ENCODE measurements at places on chromosomes 13 and 19.

GRCh38 chr13:92989301-92989700 lies 237.3 kb upstream of the GPC6 start:
- DNase-seq, result no peak

DNA sequence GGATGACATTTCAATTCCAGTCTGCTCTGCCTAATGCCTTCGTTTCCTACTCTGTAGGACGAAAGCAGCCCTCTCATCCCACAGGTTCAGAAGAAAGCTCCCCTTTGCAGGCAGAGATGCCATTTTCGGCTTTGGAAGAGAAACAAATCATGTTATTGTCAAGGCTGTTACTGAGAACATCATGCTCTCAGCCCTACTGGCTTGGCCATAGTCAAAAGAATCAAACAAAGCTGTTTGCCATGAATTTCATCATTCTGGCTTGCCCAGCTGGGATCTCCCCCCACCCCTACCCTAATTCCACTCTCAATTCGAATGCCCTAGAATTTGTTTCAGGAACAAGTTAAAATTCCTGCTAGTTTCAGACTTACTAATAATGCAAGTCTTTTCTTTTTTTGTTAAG lies 162.3 kb upstream of the SERP2 start:
- no peak for DNase-seq

DNA sequence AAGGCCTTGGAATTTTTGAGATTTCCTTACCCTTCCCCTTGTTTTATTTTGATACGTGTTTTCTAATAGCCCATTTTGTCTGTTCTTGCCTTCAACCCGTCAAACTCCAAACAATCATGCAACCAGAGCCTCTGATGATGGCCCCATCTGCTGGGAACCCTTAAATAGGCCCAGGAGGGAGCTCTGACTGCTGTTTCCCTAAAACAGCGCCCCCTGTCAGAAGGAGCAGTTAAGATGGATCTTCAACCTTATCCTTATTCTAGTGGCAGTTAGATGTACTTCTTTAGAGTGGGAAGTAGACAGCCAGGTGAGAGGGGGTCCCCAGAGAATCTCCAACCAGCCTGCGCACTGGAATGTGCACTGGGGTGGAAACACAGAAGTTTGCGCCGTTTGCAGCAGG lies 1031.0 kb upstream of the PCDH9 start:
- DNase-seq, result no peak

- no peak for DNase-seq
Observed at GRCh38 chr13:92418818-92419412, 807.7 kb upstream of the GPC6 start.

DNA sequence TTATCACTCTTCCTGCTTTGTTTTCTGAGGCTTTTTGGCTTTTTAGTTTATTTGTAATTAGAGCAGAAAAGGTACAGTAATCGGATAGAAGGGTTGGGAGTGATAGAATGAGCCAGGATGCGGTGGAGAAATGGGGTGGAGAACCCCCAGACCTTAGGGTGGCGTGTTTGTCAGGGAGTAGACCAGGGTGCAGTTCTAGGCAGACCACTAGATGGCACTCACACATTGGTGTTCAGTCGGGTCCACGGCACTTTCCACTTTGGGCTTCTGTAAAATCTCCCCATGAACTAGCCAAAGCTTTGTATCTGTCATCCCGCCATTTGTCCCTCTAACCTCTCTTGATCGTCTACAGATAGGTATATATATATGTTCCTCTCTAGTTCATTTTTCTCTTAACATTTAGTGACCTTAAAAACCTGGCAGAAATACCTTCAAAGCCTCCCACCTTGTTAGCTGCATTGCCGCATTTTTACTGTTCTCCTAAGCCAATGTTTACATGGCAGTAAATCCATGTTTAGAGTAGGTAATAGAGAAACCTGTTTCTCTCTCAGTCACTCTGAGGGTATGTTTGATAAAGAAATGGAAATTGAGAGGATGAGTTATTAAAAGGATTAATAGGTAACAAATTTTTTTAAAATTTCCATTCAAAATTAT lies 154.9 kb downstream of the TM9SF2 start:
- peak; percentile 53 for DNase-seq

DNA sequence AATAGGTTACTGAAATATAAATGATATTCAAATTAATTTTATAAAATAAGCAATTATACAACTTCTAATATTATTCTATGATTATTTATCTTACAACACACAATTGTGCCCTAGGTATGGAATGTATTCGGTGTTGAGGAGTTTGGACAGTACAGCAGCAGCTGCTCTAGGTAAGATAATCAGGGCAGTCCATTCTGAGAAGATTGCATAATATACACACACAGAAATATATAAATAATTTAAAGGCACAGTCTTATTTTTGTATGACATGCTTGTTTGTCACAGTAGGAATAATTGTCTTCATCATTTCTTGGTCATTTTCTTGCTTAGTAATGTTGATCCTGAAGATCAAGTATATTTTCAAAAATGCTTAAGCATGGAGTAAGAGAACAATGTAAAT lies 849.4 kb upstream of the MIR17HG start:
- DNase-seq, result no peak

- DNase-seq, result no peak
Observed at GRCh38 chr13:104327211-104327610, 1261.0 kb upstream of the SLC10A2 start.

GRCh38 chr13:35630551-35631275 lies 154.2 kb upstream of the MAB21L1 start:
- peak; percentile 12 for DNase-seq

DNA sequence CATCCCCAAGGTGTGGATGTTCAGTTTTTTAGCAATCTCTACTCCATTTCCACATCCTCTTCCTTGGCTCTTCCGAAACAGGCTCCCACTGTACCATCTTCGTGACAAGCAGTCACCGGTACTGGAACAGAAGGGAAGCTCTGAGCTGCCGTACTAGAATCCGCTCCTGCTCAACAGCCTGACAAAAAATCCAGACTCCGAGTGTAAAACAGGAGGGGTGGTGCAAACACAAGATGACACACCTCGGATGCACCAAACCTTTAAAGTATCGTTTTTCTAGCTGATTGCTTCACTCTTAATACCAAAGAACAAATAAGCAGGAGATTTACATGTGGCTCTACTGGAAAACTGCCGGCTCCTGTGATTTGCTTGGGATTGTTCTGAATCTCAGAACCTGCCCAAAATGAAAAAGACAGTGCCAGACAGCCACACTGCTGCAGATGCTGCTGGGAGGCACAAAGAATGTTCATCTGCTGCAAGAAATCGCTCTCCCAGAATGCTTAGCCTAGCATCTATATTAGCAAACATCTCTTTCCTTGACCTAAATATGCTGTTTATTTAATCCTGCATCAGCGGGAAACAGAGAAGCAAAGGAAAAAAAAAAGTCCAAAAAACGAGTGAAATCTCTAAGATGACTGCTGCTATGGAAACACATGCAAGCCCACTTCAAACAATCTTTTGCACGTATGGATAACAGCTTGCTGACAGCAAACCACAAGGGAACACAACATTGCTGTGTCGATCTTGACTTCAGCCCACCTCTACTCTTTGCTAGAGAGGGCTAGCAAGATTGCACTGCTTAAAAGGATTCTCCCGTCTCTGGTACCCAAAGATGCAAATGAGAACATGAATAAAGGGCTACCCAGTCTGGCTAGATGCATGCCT lies 38.0 kb upstream of the DOCK9 start:
- DNase-seq, result no peak

GRCh38 chr13:95650696-95651095 lies 6.2 kb upstream of the DZIP1 start:
- DNase-seq, result no peak

GRCh38 chr13:101917833-101918661 lies 465.6 kb downstream of the ITGBL1 start:
- peak; percentile 4 for DNase-seq

DNA sequence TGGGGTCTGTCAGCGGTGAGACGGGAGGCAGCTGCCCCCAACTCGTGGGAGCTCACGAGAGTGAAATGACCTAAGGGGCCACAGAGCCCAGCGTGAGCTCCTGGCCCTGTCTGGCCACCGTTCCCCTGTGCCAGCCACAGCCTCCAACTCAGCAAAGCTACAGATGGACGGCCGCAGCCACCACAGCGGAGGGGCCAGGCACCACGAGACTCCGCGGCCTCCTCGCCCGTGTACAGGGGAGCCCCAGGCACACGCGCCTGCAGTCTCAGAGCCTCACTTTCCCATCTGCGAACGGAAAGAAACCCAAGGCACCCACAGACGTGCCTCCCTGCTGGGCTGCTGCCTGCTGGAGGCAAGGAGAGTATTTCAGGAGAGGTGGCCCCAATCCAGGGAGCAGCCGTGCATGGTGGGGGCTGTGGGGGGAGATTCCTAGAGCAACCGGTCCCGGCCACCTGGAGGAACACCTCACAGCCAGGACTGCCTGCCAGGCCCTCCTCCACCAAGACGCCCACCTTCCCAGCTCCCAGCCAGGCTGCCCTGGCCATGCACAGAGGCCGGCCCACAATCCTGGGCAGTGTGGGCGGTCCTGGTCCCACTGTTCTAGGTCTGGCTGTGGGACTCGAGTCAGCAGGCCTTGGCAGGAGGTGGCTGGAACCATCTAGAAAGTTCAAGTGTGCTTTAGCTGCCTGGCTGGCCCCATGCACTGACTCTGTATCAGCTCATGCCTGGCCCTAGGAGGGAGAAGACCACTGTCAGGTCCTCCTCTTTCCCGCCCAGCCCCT lies 1.9 kb downstream of the MKNK2 start:
- no peak for DNase-seq

GRCh38 chr13:32378012-32378411 lies 49.9 kb downstream of the N4BP2L1 start:
- no peak for DNase-seq

GRCh38 chr19:18438331-18439024 lies 545 bp upstream of the ISYNA1 start:
- no peak for DNase-seq

GRCh38 chr19:44059229-44059628 lies 7.4 kb downstream of the ZNF223 start:
- DNase-seq, result no peak

DNA sequence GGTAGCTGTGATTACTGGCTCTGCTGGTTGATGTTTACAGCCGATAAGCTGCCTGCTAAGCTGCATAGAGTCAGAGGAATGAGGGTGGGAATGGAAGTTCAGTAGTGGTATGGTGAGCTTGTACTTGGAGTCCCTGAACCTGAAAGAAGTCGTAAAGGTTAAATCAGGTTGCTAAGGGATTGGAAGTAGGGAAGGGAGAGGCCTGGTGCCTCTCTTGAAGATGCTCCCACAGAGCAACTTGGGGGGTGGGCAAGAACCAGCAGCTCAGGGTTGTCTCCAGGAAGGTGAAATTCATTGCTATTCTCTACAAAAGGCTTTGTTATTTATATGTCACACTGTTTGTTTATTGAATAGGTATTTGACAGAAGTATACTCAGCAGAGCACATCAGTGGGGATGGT lies 73.8 kb upstream of the OLFM4 start:
- DNase-seq, result no peak

GRCh38 chr13:70380809-70381208 lies 272.6 kb upstream of the KLHL1 start:
- no peak for DNase-seq

DNA sequence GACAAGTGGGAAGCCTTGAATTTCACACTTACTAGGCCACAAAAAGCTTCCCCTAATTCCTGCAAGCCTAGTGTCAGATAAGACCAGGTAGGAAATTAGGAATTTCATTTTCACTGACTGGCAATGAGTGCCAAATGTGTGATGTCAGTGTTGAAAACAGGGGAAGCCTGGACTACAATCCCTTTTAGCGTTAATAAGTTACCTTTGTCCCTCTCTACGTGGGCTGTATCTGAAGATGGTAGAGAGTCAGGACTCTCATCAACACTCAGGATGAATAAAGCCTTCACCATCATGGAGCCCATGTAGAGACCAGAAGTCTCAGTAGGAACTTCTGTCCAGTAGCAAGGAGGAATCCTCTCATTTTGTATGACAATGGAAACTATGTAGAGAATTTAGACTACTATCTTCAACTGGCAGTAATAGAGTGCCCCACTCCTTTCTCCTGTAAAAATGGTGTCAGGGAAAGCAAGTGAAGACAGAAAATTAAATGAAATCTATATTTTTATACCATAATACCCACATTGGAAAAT lies 324.1 kb upstream of the KLHL1 start:
- no peak for DNase-seq

- no peak for DNase-seq
Observed at GRCh38 chr19:1873524-1874473, 10.4 kb upstream of the KLF16 start.

DNA sequence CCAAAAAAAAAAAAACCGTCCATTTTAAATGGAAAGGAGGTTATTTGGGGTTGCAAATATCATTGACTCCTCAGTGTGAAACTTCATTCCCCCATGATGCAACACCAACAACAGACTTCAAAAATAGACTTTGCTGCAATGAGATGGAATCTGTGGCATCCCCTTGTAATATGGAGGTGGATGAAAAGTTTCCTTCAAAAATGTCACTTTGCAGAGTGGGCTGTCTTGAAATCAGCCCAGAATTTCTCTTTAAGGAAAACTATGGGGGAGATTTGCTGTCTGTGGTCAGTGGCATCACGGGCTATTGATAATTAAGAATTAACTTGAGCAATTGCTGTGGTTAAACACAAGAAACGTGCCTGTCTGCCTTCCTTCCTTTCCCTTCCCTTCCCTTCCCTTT lies 1.5 kb downstream of the GPR18 start:
- DNase-seq, result no peak

DNA sequence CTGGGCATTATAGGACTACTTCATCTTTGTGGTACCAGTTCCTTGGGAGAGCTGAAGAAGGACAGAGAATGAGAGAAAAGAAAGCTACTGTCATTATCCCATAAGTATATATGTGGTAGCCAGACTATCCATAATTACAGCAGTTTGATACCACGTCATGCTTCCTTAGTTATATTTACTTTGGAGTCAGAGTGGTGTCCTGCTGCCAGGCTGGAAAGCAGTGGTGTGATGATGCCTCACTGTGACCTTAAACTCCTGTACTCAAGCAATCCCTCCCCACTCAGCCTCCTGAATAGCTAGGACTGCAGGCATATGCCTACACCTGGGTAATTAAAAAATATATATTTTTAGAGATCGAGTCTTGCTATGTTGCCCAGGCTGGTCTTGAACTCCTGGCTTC lies 57.8 kb downstream of the WTIP start:
- DNase-seq, result no peak

GRCh38 chr19:17468302-17469091 lies 1.8 kb upstream of the SLC27A1 start:
- no peak for DNase-seq

DNA sequence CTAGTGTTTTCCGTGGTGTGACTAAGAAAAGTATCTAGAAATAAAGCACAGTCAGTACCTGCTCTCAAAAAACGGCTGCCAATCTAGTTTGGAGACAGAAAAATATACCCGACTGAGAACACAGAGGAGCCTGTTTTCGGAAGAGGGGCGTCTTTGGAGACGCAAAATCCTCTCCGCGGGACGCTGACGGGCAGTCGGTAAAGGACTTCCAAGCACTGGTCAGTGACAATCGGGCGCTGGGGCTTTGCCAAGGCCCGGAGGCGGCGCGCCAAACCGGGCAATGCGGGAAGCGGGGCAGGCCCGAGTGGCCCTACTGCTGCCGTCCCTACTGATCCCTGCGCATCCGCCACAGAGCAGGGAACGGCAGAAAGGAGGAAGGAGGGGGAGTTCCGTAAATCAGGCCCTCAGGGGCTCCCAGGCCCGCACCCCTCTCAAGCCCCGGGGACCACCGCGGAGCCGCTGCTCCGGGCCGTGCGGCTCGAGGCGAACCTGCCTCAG lies 588 bp upstream of the DPY19L3 start:
- peak; percentile 37 for DNase-seq

Measured in HTR-8/SVneo (cell line).